ENCODE measurements at places on chromosomes 11 and 22.

GRCh38 chr11:44765676-44766075, 38.9 kb downstream of the TSPAN18 start:
- DNase-seq, result no peak

- DNase-seq, result no peak
These were observed 43.0 kb downstream of the BTG4 start for GRCh38 chr11:111469200-111469599.

DNA sequence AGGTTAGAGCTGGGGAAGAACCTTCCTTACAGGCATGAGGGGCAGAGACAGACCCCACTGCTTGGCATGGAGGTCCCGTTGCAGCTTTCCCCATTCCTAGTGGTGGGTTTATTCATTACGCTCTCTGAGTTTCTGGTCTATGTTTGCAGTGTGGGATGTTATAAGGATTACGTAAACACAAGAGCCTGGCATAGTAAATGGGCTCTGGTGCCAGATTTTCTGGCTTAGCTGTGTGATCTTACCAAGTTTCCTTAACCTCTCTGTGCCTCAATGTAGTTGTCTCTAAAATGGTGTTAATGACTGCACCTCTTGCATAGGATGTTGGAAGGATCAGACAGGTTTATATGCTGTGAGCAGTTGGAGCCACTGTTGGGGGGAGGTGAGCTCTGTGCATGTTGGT, 15.1 kb downstream of the DTX4 start:
- DNase-seq, result no peak

GRCh38 chr11:126452241-126453101, 97.0 kb downstream of the ST3GAL4 start:
- no peak for DNase-seq

- no peak for DNase-seq
These were observed 23.5 kb downstream of the SUN2 start for GRCh38 chr22:38732251-38732815.

- DNase-seq, result no peak
These were observed 18.6 kb upstream of the PARVB start for GRCh38 chr22:44005524-44005923.

- DNase-seq, result no peak
These were observed 706 bp downstream of the SF1 start for GRCh38 chr11:64777449-64778222.

DNA sequence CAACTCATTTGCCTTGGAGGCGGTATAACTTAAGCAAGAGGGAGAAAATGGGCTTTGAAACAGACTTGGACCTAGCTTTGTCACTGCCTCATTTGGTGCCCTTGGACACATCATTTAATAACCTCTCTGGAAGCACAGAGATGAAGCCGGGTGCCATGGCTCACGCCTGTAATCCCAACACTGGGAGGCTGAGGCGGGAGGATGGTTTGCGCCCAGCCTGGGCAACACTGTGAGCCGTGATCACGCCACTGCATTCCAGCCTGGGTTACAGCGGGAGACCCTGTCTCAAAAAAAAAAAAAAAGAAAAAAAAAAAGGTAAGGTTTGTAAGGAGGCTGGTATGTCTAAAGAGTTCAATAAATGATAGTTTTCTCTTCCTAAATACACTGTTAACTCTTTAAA, 806 bp downstream of the COA4 start:
- no peak for DNase-seq

- DNase-seq, result no peak
These were observed 17.6 kb upstream of the LMO1 start for GRCh38 chr11:8281266-8281665.

All from cortex of kidney (tissue), 1 donor.